ENCODE measurements at places on chromosomes 5 and 9.

DNA sequence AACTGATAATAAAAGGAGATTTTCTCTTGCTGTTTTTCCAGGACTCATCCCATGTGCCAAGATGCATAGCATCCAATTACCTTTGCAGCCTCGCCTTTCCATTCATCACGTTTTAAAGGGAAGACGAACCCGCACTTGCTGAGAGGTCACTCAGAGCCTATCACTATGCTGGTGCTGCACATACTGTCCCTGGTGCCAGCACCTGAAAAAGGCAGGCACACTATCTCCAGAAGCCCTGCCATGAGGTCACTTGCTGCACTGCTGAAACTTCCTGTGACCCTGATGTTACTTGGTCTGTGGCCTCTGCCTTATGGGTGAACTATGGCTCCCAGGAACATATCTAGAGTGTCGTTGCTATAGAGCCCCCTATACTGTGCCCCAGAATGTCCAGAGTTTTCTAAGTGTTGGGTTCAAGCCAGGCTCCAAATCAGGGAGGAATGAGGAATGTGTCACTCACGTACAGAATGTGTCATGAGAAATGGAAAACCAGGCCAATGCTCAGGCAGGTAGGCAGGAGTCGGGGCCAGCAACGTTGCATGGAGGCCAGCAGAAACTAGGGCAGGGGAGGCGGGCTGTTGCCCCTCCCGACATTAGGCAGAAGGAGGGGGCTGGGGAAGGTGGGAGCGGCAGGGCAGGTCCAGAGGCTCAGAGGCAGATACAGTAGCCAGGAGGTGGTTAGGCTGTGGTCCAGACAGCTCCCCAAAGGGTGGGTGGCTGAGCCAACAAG, 262.1 kb downstream of the CRB2 start:
- no peak for DNase-seq

DNA sequence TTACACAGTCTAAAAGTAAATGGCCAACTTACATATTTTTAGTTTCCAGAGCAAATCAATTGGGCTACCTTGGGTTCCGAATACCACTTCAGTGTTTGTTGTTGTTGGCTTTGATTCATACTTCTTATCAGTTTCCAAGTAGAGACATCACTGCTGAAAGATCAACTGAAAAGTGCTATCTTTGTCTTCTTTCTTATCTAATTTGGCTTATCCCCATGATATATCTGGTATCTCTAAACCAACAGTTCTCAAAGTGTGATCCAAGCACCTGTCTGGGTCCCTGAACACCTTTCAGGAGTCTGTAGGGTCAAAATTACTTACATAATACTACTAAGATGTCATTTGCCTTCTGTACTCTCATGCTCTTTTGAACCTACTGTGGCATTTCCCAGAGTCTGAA, 200.0 kb downstream of the PARP8 start:
- no peak for DNase-seq

GRCh38 chr5:155434681-155435080, 421.1 kb downstream of the KIF4B start:
- no peak for DNase-seq

- no peak for DNase-seq
Observed at GRCh38 chr9:6842584-6842947, 84.8 kb downstream of the KDM4C start.

GRCh38 chr5:168298949-168299348, 7.5 kb downstream of the WWC1 start:
- no peak for DNase-seq

DNA sequence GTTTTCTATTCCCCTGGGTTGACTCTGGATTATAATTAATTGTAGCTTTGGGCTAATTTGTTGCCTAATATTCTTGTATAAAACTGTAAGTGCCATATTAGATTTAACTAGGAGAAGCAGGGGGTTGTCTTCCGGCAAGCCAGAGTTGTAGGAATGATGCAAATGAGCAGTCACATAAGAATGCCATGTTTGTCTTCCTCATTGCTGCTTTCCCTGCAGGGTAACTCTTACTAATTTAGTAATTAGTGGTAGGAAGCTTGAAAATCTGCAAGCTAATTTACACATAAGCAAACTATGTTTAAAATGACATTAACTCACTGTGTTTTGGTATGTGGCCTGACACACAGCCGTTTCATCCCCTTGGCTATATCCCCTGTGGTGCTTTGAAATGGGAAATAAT, 527.8 kb downstream of the KCTD16 start:
- DNase-seq: no peak

GRCh38 chr9:131824155-131824594, 84.3 kb upstream of the RAPGEF1 start:
- no peak for DNase-seq

- DNase-seq: no peak
Observed at GRCh38 chr5:125209650-125210049, 463.2 kb upstream of the ZNF608 start.

GRCh38 chr9:125997196-125997823, 250.1 kb downstream of the PBX3 start:
- no peak for DNase-seq

DNA sequence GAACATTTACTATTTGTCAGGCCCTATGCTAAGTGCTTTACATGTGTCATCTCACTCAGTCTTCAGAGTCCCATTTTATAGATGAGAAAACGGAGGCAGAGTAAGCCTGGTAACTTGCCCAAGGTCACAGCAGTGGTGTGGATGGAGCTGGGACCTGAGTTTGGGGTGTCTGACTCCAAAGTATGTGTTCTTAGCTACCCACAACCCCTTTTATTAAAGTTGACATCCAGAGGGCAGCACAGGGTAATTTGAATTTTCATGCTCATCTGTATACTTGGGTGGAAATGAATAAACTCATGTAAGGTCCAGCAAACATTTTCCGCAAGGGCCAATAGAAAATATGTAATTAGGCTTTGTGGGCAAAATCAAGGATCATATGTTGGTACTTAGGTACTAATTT, 93.4 kb upstream of the SLC25A48 start:
- no peak for DNase-seq

GRCh38 chr9:27558307-27558706, 15.0 kb downstream of the C9orf72 start:
- no peak for DNase-seq

DNA sequence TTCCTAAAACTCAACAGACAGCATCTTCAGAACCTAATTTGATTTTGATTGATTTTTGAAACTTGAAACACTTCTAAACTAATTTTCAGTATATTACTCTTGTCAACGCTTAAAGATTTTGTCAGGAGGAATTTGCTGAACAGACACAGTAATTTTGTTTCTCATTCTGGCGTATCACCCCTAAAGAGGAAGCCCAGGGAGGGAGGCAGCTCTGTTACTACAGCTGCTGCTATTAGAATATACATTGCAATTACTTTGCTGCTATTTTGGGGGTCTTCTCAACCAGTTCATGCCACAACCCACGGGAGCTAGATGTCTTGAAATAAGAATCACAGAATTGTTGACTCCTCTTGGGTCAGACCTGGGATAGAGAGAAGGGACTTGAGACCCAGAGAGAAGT, 122.6 kb downstream of the TLR4 start:
- DNase-seq: no peak

GRCh38 chr5:110869927-110870326, 131.1 kb downstream of the SLC25A46 start:
- DNase-seq: no peak

DNA sequence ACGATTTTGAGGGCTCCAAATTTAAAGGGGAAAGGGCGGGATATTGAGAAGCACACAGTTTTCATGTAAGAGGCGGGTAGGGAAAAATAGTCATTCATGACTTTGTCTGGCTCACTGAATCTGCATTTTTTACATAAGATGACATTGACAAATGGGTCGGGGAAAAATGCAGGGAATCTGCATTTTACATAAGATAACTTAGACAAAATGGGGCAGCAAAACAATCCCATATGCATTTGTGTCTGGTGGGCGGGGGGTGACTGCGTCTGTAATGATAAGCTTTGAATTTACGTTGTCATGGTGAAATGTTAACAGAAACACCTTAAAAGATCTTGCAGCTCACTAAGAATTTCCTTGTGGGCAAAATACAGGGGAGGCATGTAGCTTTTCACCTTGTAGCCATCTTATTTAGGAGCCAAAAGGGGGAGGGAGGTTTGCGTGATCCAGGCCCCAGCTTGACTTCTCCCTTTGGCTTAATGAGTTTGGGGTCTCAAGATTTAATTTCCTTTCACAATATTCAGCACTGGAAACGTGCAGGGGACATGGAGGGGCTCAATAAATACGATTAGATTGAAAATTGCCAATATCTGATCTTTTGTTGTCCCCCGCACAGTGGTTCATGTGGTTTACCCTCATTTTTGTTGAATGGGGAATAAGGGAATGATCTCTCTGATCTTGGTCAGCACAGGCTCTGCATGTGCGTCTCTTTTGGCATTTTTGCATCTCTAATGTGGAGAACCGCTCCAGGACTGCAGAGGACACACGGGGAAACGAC, 41.1 kb upstream of the GADD45G start:
- DNase-seq: no peak

GRCh38 chr5:59416451-59416850, 477.1 kb downstream of the PDE4D start:
- no peak for DNase-seq

- no peak for DNase-seq
Observed at GRCh38 chr9:4935001-4935672, 49.9 kb upstream of the JAK2 start.

DNA sequence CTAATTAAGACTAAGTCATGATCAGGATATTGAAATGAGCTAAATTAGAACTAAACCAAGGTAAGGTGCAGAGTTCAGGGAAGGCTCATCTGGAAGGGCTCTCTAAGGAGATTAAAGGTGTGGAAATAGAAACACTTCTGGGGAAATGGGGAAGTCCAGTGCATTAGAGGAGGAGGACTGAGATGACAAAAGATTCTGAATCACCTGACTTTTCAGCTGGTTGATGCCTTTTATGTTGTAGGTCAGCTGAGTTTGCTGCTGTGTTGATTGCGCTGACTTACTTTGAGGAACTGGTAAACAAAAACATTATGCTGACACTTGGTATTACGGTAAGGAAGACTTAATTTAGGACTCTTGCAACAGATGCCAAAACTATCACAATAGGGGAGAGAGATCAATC, 23.8 kb downstream of the IFNA5 start:
- DNase-seq: no peak

DNA sequence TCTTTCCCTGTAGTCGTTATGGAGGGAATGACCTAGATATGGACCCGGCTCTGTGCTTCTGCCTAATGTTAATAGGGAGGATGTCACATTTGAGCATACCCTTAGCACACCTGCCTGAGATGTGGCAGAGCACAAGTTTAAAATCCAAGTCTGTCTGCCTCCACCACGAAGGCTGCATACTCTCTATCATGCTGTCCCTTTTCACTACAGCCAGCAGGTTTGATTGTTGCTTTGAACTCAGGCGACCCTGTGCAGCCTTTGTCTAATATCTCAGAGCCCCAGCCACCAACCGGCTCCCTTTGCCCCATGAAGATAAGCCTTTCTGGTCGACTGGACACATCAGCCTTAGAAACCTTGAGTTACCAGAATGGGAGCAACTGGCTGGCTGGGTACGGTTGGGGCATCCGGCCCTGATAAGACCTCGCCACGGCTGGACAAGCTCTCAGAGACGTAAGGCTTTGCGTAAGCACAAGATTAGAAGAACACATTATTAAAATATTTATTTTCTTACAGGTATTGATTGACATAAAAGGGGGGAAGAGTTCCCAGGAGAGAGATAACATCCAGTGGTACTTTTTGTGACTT, 222.0 kb upstream of the TRIM32 start:
- DNase-seq: no peak

GRCh38 chr5:171895081-171895480, 109.5 kb downstream of the SMIM23 start:
- no peak for DNase-seq

GRCh38 chr5:135559354-135559753, 19.4 kb downstream of the CXCL14 start:
- DNase-seq: no peak

GRCh38 chr5:179858241-179858585, 404 bp downstream of the MRNIP start:
- DNase-seq: peak; percentile 58
